ENCODE measurements at places on chromosomes 7 and 10.

DNA sequence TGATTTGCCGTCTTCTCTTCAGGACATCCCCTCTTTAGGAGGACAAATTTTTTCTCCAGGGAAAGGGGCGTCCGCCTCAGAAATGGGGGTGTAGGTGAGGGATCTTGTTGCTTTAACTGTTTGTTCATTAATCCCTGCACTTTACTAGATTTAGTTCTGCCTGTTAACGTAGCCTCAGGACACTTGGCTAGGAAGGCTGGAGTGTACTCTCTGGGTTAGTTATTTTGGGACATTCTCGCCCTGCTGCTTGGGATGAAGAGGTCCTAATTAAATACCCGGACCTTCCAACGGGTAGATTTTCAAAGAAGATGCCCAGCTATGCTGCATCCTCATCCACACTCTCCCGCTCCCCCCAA is 552 bp upstream of the ZNF365 start:
- ATAC-seq = no peak
- H3K4me1 ChIP-seq = no peaks in the 10 kb centered on the region

GRCh38 chr7:50367100-50367499 is 62.6 kb downstream of the IKZF1 start:
- no peak overlapping the region for H3K27ac ChIP-seq
- H3K36me3 ChIP-seq = no peaks in the 10 kb centered on the region
- no peaks in the 10 kb centered on the region for H3K4me1 ChIP-seq

DNA sequence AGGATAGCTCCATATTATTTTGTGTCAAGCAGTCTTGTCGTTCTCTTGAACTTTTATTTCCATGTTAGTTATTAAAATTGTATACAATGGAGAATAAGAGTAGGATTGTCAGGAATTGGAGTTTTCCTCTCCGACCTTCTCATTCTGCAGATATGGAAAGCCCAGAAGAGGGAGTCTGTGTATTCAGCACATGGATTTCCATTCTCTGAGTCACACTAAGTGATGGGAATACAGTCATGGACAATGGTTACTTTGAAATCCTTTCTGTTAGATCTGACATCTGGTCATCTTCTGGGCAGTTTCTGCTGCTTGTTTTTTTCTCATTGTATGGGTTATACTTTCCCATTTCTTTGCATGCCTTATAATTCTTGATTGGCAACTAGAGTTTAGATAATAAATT is 5.0 kb upstream of the TASOR2 start:
- H3K4me3 ChIP-seq = no peak overlapping the region
- no peaks in the 10 kb centered on the region for H3K36me3 ChIP-seq
- H3K27me3 ChIP-seq = peaks cover 23% of the 10 kb centered on the region
- ATAC-seq = no peak

GRCh38 chr7:159253657-159254056 is 109.0 kb upstream of the VIPR2 start:
- no peak for ATAC-seq
- H3K27me3 ChIP-seq = peaks cover 28% of the 10 kb centered on the region
- no peak overlapping the region for H3K27ac ChIP-seq

DNA sequence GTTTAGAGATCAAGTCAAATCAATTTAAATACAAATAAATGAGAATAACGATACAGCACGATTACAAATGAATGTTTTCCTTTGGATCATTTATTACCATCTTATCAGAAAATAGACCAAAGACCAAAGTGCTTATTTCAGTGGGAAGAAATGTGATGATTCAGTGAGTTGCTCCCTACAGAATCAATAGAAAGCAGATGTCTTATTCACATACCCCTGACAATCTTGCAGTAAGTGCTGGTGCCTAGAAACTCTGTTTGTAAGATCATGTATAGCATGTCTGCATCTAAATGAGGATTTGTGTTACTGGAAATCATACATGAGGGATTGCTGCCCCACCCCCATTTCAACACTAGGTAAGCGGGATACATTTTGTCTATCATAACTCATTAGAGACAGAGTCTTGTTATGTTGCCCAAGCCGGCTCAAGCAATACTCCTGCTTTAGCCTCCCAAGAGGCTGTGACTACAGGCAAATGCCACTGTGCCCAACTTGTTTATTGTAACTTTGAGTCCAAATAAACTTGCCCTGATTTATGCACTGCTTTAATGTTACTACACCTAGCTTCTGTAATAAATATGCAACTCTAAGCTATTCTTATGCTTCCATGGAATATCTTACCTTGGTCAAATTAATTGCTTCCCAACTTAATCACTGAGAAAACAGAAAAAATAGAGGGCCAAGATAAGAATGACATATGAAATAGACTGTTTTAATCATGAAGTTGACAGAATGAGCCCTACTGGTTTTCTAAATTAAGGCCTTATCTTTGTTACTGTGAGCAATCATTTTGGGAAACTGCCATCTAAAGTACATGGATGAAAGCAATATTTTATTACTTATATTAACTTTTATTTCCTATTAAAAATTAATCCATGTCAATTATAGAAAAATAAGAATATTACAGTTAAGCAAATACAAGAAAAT is 82.5 kb downstream of the AHR start:
- no peak overlapping the region for H3K4me3 ChIP-seq
- no peaks in the 10 kb centered on the region for H3K27me3 ChIP-seq
- ATAC-seq = no peak
- no peaks in the 10 kb centered on the region for H3K36me3 ChIP-seq

DNA sequence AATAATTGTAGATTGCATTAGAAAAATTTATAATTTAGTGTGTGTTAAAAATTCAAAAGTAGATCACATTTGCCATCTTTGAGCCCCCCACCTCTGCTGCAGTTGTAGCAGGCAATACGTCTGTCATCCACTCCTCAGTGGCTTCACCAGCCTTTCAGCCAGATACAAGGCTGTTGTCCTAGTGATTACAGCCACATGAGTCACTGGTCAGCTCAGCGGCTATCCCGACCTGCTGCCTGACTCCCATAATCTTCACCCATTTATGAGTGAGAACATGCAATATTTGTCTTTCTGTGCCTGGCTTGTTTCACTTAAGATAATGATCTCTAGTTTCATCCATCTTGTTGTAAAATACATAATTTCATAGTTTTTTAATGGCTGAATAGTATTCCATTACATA is 9.2 kb downstream of the OR2A5 start:
- H3K36me3 ChIP-seq = no peaks in the 10 kb centered on the region
- no peak for ATAC-seq
- H3K4me1 ChIP-seq = no peaks in the 10 kb centered on the region
- no peak overlapping the region for H3K27ac ChIP-seq
- no peaks in the 10 kb centered on the region for H3K27me3 ChIP-seq
- no peak overlapping the region for H3K4me3 ChIP-seq

DNA sequence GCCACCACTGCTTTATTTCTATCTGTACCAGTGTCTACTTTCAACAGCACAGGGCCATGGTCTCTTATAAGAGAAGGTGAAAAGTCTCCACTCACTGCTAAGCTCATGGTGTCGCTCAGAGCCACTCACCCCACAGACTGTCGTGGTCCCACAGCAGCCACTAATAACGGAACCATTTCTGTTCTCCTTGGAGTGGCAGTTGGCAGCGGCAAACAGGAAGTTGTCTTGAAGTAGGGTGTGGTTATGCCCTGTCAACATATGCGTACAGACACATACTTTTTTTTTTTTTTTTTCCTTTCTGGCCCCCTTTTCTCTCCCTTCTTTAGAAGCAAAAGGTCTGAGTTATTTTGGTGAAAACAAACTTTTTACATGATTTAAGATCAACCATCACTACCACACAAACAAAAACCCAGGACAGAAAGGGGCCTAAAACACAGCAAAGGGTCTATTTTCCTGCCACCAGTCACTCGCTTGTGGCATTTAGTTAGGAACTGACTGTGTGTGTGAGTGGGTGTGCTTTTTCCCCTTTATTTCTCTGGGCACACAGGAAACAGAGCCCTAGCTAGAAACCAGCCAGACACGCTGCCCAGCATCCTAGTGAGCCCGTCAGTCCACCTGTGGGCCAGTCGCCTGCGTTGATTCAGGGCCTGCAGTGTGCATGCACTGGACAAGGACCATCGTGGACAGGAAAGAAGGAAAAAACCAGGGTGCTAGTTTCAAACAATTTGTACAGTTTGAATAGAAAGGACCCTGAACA is 96.7 kb upstream of the EFCAB10 start:
- peaks cover 91% of the 10 kb centered on the region for H3K4me1 ChIP-seq
- no peak overlapping the region for H3K4me3 ChIP-seq
- H3K36me3 ChIP-seq = no peaks in the 10 kb centered on the region
- no peaks in the 10 kb centered on the region for H3K27me3 ChIP-seq
- H3K27ac ChIP-seq = peak overlapping the region; percentile 87
- ATAC-seq = no peak

GRCh38 chr10:132939957-132940790 is 2.2 kb downstream of the CFAP46 start:
- H3K4me3 ChIP-seq = no peak overlapping the region
- H3K4me1 ChIP-seq = peaks cover 12% of the 10 kb centered on the region
- ATAC-seq = no peak
- H3K36me3 ChIP-seq = no peaks in the 10 kb centered on the region

- ATAC-seq = no peak
- H3K4me1 ChIP-seq = no peaks in the 10 kb centered on the region
- H3K4me3 ChIP-seq = no peak overlapping the region
- H3K27me3 ChIP-seq = peaks cover 27% of the 10 kb centered on the region
- no peak overlapping the region for H3K27ac ChIP-seq
- H3K36me3 ChIP-seq = no peaks in the 10 kb centered on the region
Observed at GRCh38 chr10:126157189-126157588, 231.1 kb downstream of the ADAM12 start.

- H3K27me3 ChIP-seq = no peaks in the 10 kb centered on the region
- no peak overlapping the region for H3K4me3 ChIP-seq
- no peak for ATAC-seq
- no peaks in the 10 kb centered on the region for H3K36me3 ChIP-seq
- H3K4me1 ChIP-seq = peaks cover 19% of the 10 kb centered on the region
Observed at GRCh38 chr7:74615933-74616780, 41.4 kb upstream of the GTF2I start.

- H3K4me3 ChIP-seq = no peak overlapping the region
- H3K27me3 ChIP-seq = no peaks in the 10 kb centered on the region
- H3K36me3 ChIP-seq = no peaks in the 10 kb centered on the region
- no peak for ATAC-seq
- no peak overlapping the region for H3K27ac ChIP-seq
Observed at GRCh38 chr10:28492116-28492920, 40.6 kb upstream of the WAC start.

DNA sequence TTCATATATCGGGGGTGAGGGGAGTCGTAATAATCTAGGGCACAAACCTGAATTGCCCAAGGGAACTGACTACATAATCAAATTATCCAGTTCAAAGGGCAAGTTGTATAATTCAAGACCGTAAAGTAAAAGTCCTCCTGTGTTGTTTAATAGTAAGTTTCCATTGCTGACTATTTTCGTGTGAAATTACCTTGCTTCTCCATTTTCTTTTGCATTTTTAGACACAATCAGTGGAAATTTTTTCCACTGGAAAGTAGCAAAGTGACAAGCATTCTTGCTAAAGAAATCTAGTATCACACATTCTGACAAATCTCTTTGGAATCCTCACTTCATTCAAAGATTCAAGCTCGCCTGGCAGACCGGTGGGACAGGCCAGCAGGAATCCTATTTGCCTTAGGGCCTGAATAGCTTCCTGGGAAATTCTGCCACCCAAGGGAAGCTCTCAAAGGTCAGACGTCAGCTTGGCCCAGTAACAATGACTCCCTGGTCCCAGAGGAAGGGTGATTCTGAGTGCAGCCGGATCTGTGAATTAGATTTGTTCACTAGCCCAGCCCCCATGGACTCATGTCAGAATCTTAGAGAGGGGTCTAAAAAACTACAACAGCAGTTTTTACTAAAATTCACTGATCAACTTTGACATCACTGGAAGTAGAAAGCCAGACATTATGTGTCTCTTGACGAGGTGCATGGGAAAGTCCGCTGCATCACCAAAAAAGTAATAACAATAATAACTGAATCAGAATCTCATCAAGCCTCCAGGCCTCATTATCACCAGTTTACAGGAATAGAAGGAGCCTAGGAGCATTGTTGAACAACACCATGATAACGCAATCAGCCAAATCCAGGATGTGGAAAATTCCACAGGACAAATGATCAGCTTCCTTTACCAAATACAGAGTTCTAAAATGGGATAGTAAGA is 161.0 kb downstream of the SKIDA1 start:
- H3K27me3 ChIP-seq = no peaks in the 10 kb centered on the region
- peak overlapping the region; percentile 33 for H3K27ac ChIP-seq
- peak; percentile 31 for ATAC-seq
- no peaks in the 10 kb centered on the region for H3K36me3 ChIP-seq
- H3K4me1 ChIP-seq = no peaks in the 10 kb centered on the region

DNA sequence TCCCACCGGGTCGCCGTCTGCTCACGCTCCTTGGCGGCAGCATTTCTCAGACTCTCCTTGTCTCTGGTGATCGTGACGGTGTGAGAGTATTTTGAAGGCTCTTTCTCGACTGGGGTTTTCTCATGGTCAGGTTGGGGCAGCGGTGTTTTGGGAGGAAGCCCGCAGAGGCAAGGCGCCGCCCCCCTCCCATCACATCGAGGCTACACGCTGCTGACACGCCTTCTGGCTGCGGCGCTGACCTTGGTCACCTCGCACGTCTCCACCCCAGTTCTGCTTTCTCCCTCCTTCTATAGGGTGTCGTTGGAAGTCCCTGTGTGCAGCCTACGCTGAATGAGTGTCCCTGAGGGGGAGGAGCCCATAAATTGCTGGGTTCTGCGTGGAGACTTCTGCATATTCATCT is 55.2 kb downstream of the GLRX3 start:
- H3K27ac ChIP-seq = no peak overlapping the region
- H3K4me3 ChIP-seq = no peak overlapping the region
- ATAC-seq = no peak
- peaks cover 11% of the 10 kb centered on the region for H3K27me3 ChIP-seq
- peaks cover 17% of the 10 kb centered on the region for H3K36me3 ChIP-seq
- no peaks in the 10 kb centered on the region for H3K4me1 ChIP-seq

- no peak overlapping the region for H3K4me3 ChIP-seq
- ATAC-seq = no peak
- no peaks in the 10 kb centered on the region for H3K27me3 ChIP-seq
- H3K36me3 ChIP-seq = no peaks in the 10 kb centered on the region
- peak overlapping the region; percentile 67 for H3K27ac ChIP-seq
Observed at GRCh38 chr7:30180718-30181117, 45.9 kb downstream of the MTURN start.

DNA sequence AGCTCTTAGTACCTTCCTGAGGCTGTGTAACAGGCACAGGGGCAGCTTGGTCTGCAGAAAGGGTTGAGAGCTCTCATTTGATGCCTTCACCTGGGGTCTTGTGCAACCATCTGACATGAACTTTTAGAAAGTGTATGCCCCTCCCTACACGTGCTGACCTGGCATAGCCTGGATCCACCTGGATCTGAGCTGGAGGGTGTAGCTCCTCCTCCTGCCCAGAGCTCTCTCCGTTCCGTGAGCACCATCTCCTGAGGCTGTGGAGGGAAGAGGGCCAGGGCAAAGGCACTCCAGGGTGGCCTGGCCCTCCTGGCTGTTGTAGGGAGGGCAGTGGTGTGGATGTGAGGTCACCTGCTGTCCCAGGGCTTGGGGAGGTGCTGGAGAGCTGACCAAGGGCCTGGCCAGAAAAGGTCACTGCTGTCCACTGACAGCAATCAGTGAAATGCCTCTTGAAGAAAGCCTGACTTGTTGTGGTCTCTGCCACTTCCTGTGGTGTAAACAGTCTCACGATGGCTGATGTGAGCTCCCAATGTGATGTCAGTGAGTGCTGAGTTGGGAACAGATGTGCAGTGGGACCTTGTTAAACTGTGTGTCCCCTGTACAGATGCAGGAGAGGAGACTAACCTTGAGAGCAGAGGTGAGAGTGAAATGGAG is 23.0 kb downstream of the AMZ1 start:
- no peak overlapping the region for H3K27ac ChIP-seq
- H3K4me1 ChIP-seq = peaks cover 7% of the 10 kb centered on the region
- no peaks in the 10 kb centered on the region for H3K27me3 ChIP-seq
- no peak overlapping the region for H3K4me3 ChIP-seq
- no peak for ATAC-seq
- peaks cover 6% of the 10 kb centered on the region for H3K36me3 ChIP-seq

- H3K36me3 ChIP-seq = no peaks in the 10 kb centered on the region
- H3K27ac ChIP-seq = no peak overlapping the region
- H3K4me3 ChIP-seq = no peak overlapping the region
- H3K4me1 ChIP-seq = peaks cover 9% of the 10 kb centered on the region
Observed at GRCh38 chr7:85067371-85067770, 119.5 kb downstream of the SEMA3D start.

Measured in gastroesophageal sphincter (tissue), 4 donors.